Left hindlimb (tissue), 1 donor: ENCODE measurements at places on chromosomes 1 and 21.

DNA sequence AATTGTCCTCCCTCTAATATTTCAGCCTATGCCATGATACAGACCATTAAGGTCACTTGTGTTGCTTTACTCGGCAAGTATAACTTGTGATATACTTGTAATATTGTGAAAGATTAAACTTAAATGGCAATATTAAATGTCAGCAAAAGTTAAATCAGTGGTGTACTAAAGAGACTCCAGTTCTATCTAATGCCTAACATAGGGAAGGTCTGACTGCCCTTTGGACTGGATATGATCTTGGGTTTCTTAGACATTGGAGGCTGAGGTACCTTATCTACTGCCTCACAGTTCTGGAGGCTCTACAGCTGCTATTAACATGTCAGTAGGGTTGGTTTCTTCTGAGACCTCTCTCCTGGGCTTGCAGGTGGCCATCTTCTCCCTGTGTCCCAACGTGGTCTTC lies 89.9 kb downstream of the MT1HL1 start:
- no peak for DNase-seq

- no peak for DNase-seq
These were observed 25.4 kb upstream of the LMX1A start for GRCh38 chr1:165381745-165382505.

- DNase-seq = no peak
These were observed 615.2 kb downstream of the PLA2G4A start for GRCh38 chr1:187443939-187444338.

DNA sequence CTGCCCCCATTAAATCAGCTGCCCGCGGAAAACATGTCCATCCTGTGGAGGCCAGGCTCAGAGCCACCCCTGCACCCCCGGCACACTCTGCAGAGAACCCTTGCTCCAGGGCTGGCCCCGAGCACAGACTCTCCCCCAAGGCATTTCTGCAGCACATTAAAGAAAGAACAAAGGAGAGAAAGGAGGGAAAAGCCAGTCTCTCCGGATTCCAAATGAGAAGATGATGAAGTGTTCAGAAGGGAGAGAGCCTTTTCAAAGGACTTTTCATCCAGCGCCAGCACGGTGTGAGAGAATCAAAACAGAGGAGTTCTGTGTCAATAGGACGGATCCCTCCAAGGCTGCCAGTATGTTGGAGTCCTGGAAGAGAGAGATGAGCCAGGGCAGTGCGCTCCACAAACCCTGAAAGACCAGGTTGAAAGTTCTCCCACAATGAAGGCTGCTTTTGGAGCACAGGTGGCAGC lies 498.3 kb downstream of the NPHP4 start:
- DNase-seq = no peak

- peak; percentile 39 for DNase-seq
These were observed 1.3 kb downstream of the ARHGAP29 start for GRCh38 chr1:94236013-94236491.

GRCh38 chr1:35810096-35810881 lies 2.5 kb downstream of the AGO4 start:
- no peak for DNase-seq
